ENCODE measurements at places on chromosomes 2 and 18.

DNA sequence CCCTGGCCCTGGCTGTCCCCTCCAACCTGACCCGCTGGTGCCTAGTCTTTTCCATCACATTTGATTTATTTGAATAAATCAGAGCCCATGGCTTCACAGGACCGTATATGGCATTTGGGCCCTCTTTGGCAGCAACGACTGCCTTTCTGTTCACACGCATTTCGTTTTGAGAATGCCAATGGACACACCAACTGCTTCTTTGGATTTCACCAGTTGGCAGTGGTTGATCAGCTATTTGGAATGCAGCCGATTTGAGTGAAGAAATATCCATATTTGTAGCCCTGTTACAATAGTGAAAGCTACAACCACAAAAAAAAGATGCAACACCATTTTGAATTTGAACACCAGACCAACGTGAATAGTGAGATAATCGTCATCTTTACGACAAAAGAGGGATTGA, 56.5 kb downstream of the GNAL start:
- no peak for DNase-seq

GRCh38 chr2:11781602-11782001, 35.2 kb downstream of the LPIN1 start:
- DNase-seq: no peak

DNA sequence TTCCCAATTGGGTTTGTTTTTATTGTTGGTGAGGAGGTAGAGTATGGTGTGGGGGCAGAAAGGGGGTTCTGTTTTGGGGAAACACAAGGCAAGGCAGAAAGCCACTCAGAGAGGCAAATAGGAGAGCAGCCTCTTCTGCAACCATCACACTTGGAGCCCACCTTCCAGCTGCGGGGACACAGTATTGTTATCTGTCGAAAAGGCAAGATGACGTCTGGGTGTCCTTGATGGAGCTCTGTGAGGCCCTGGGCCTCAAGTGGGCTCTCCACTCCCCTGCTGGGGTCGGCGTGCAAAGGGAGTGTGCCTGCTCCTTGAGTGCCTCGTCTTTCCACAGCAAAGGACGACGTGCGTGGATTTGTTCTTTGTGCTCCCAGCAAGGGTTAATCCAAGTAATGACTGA, 227.6 kb downstream of the ANAPC1 start:
- no peak for DNase-seq

DNA sequence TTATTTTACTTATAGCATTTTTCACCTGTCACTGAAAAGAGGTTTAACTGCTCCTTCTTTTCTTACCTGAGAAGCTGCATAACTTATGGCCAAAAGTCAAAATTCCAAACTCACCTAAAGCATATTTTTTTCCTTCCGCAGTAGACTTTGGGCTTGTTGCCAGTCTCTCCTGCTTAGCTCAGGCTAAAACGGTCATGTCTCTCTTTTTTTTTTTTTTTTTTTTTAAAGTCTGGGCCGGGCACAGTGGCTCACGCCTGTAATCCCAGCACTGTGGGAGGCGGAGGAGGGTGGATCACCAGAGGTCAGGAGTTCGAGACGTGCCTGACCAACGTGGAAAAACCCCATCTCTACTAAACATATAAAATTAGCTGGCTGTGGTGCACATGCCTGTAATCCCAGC, 113.5 kb downstream of the RTN4 start:
- DNase-seq: no peak

DNA sequence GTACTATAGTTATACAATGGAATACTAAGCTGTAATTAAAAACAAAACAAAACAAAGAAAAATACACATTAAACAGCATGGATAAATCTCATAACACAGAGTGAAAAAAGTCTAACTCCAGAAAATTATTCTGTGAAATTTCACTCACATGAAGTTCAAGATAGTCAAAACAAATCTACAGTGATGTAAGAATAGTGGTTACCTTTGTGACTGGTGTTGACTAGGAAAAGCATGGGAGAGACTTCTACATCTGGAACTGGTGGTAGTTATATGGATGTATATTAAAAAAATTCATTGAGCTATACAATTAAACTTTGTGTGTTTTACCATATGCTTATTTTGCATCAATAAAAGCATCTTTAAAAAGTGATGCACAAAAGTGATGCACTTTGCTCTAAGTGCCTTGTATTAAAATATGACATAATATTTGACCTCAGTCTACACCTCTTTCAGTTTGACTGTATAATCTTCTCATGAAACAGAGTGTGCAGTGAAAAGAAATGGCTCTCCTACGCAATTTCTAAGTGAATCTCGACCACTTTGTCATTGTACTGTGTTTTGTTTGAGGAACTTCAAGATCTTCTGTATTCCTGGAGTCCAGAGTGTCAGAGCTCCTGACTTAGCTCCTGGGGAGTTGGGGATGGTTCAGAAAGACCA, 28.0 kb downstream of the STAT4 start:
- DNase-seq: no peak

GRCh38 chr18:63271881-63272299, 47.7 kb downstream of the BCL2 start:
- DNase-seq: peak; percentile 54

GRCh38 chr2:147855977-147856376, 11.1 kb downstream of the ACVR2A start:
- DNase-seq: no peak

DNA sequence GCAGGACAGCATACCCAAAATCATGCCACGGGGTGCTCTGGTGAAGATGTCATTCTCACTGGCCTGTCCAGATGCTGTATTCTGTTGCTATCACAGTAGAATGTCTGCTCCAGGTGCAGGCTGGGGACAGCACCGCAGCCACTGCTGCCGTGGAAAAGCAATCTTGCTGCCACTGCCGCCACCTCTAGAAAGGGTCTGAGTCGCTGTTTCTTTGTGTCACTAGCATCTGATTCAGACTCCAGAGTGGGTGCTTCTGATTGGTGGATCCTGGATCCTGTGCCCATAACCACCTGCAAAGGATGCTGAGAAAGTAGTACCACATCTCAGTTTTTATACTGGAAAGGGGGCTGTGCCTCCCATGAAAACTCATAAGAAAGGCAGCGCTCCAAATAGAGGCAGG, 45.3 kb upstream of the CTLA4 start:
- DNase-seq: no peak

GRCh38 chr2:44109166-44109565, 59.5 kb upstream of the PPM1B start:
- no peak for DNase-seq

- DNase-seq: no peak
Measured at GRCh38 chr18:5463831-5464230, 80.0 kb downstream of the EPB41L3 start.

- no peak for DNase-seq
Measured at GRCh38 chr18:67980241-67980640, 463.7 kb upstream of the DSEL start.

GRCh38 chr2:150581717-150582472, 94.4 kb upstream of the RND3 start:
- DNase-seq: no peak

- DNase-seq: no peak
Measured at GRCh38 chr2:139067874-139068273, 287.7 kb upstream of the NXPH2 start.

- no peak for DNase-seq
Measured at GRCh38 chr2:100606726-100607343, 44.0 kb downstream of the PDCL3 start.
